ENCODE measurements at places on chromosomes 3 and 15. TPM values are rescaled to one million over a fixed set of nuclear protein-coding genes. Genes with fewer than 3 reads are reported as not detected.

The HIGD1A gene
- 201 TPM for total RNA-seq

DNA sequence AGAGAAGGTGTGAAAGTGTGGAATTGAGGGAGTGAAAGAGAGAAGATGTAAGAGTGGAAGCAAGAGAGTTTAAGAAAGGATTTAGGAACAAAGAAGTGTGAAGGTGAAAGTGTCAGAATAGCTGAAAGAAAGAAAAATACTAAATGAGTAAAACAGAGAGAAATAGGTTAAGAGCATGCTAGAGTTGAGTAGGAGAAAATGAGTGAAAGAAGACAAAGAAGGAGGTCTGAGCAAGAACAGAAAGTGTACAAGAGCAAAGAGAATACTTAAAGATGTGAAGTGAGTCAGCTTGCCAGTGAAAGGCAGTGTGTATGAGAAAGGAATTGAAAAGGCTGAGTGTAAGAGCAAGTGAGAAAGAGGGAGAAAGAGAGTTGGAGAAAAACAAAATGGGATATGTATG is 348.8 kb upstream of the BCHE start:
- DNase-seq, result no peak

- DNase-seq, result no peak
Observed at GRCh38 chr15:69809421-69809820, 288.3 kb downstream of the TLE3 start.

GRCh38 chr15:100687582-100688141 is 85.3 kb downstream of the ASB7 start:
- peak; percentile 86 for DNase-seq

GRCh38 chr15:67175643-67176071 is 78.8 kb downstream of the AAGAB start:
- peak; percentile 69 for DNase-seq

The ECE2 gene
- total RNA-seq, result not detected

DNA sequence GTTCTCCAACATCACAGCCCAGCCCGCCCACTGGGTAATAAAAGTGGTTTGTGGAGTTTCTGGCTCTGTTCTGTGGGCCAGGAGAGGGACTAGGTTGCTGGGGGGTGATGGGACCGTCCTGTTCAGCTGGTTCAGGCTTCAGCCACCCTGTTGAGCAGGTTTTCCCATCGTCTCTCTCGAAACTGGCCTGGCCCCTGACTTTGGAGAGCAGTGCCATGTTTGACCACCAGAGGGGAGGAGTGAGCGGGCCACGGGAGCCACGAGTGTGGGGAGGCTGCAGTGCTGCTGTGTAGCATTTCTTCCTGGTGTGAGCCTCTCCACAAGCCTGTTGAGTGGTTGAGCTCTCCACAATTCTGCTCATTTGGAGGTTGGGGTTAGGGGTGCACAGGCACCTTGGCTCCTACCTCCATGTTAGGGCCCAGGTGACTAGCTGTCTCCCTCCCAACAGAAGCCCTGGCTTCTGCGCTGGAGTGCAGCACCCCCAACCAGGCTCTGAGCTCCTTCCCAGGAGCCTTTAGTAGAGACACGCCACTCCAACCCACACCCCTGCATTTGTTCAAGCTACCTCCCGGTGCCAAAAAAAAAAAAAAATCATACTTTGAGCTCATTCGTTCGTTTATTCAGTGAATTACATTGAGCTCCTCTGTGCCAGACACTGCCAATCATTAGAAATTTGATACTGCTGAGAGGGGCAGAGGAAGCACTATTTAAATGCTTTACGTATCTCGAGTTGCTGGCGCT is 13.9 kb downstream of the SPINT1 start:
- peak; percentile 48 for DNase-seq

- DNase-seq, result no peak
Observed at GRCh38 chr3:29152379-29152778, 128.5 kb upstream of the RBMS3 start.

The CHL1 gene
- 1.6 TPM for total RNA-seq

The AHSG gene
- total RNA-seq, result not detected

The P3H2 gene
- 74.4 TPM for total RNA-seq

GRCh38 chr15:100018191-100018590 is 285.0 kb upstream of the LYSMD4 start:
- DNase-seq, result no peak

GRCh38 chr3:72274493-72275330 is 489.8 kb upstream of the PROK2 start:
- DNase-seq, result peak; percentile 75

The ZDHHC19 gene
- total RNA-seq, result not detected

DNA sequence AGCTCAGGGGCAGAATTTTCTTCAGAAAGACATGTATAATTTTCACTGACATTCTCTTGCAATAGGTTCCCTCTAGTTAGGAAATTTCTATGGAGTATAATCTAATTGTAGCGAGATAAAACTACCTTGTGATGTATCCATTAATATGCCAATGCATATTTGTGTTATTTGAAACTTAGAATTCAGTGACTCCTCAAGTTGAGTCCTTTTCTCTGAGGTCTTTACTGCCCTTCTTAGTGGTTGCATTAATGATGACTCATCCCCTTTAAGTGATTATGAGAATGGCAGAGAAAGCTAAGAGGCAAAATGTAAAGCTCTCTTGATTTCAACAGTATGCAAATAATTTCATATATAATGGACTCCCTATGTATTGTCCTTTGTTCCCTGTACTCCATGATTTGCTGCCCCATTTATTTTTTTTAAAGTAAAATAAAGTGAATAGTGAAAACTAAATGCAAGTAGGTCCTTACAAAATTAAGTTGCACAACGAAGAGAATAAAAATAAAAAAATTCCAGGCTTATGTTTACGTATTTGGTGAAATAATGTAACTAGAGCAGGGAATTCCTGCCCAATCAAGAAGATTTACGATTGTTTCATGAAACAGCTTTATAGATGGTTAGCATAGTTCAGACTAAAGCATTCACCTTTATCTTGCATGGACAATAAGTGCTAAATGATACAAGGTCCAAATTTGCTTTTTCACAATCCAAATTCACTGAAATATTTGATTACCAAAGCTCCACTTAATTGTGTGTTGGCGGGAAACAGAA is 78.1 kb downstream of the ZPLD1 start:
- no peak for DNase-seq

DNA sequence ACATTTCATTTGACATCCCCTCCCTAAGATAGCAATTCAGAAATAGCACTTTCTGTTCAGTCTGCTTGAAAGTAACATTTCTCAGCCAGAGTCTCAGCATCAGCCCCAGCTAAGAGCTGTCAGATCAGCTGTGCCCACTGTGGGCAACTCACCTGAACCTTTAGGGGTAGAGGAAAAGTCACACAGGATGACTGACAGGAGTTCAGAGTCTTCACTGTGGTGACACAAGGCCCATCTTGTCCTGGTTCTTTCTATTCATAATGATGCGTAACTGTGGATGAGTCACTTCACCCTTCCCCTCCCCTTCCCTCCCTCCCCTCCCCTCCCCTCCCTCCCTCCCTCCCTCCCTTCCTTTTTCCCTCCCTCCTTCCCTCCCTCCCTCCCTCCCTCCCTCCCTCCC is 96.1 kb upstream of the RASGRP1 start:
- DNase-seq, result no peak

DNA sequence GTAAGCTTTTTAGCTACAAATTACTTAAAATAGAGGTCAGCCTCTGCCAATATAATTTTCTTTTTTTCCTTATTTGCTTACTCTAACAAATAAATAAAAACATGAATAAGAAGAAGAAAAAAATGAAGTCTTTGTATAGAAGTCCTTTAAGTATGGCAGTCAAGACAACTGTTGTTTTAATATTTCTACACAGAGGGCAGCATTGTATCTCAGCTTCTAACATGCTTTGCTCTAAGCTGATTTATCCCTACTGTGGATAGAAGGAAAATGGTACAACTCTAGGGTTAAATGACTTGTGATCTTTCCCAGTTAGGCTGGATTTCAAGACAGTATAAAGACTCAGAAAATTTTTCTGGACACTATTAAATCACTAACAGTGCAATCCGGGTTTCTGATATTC is 104.3 kb upstream of the MEIS2 start:
- DNase-seq, result no peak

GRCh38 chr3:30685267-30685667 is 78.9 kb downstream of the TGFBR2 start:
- no peak for DNase-seq

The SIDT1 gene
- total RNA-seq, result not detected

DNA sequence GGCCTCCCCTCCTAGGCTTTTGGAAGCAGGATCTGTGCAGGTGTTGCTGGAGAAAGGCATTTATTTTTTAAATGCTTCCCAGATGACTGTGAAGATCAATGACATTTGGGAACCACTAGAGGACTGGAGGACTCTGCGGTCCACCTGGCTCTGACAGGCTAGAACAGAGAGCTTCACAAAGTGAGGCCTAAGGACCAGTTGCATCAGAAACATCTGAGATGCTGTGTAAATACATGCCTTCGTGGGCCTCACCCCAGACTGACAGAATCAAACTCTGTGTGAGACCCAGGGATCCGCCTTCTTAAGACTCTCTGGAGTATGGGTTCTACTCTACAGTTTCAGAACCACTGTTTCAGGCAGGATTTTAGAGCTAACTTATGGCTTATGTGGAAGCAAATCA is 105.0 kb upstream of the ICE2 start:
- DNase-seq, result no peak

The KCNH8 gene
- total RNA-seq, result not detected

DNA sequence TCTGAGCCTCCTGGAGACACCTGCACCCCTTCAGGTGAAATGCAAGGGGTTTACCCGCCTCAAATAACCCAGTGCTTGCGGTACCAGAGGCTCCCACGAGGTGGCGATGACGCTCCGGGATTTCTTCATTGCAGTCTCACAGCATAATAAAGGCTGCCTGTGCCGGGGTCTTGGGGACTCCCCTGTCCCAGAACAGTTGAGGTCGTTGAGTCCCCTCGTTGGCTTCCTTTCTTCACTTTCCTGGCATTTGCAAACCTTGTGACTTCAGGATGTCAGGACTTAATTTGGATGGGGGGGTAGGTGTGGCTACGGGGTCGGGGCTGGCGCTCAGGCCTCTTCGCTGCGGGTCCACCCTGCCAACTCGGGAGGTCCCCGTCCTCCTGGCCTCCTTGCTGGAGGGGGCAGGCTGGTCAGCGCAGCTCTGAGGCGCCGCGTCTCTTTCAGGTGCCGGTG is 1.3 kb downstream of the GNAT1 start:
- DNase-seq, result peak; percentile 40

- DNase-seq, result no peak
Observed at GRCh38 chr3:85148036-85148435, 189.2 kb downstream of the CADM2 start.

- DNase-seq, result no peak
Observed at GRCh38 chr3:181610083-181610972, 101.4 kb upstream of the SOX2 start.

The PLCL2 gene
- total RNA-seq, result 3.8 TPM

The SCAANT1 gene
- not detected for total RNA-seq

The RLBP1 gene
- total RNA-seq, result not detected

The ZNF662 gene
- total RNA-seq, result 0.54 TPM

GRCh38 chr3:30952786-30953185 is 58.3 kb upstream of the GADL1 start:
- DNase-seq, result no peak

The RARRES1 gene
- 1.9 TPM for total RNA-seq

DNA sequence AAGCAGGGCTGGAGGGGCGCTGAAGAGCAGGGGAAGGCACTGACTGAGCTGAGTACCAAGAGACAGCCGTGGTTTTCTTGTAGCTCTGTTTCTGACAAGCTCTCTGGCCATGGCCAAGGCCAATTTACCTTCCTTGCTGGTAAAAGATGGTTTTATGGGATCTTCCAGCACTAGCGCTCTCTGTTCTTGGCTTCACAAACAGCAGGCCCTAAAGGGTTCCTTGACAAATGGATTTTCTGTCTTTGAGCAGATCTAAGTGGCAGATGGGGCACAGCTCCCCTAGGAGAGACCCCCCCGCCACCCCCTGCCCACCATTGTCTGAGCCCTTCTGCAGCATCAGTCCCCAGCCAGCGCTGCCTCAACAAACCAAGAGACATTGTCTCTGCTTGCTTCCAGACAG is 66.6 kb downstream of the GAP43 start:
- no peak for DNase-seq

The EEFSEC gene
- total RNA-seq, result 4.5 TPM

The CHDH gene
- total RNA-seq, result under 0.01 TPM

GRCh38 chr3:144831955-144832716 is 860.5 kb downstream of the DIPK2A start:
- no peak for DNase-seq

The PDZRN3 gene
- total RNA-seq, result 17.0 TPM

The SLC51A gene
- not detected for total RNA-seq

- DNase-seq, result peak; percentile 46
Observed at GRCh38 chr15:28881170-28881569, 4.6 kb upstream of the APBA2 start.

The MYZAP gene
- not detected for total RNA-seq

The MYRIP gene
- not detected for total RNA-seq

- peak; percentile 28 for DNase-seq
Observed at GRCh38 chr15:40847223-40847961, 3.5 kb downstream of the SPINT1 start.

GRCh38 chr15:86595741-86596140 is 516.1 kb downstream of the AGBL1 start:
- DNase-seq, result no peak

The MAGEL2 gene
- under 0.01 TPM for total RNA-seq

- DNase-seq, result no peak
Observed at GRCh38 chr15:85331655-85332285, 48.6 kb upstream of the AKAP13 start.

DNA sequence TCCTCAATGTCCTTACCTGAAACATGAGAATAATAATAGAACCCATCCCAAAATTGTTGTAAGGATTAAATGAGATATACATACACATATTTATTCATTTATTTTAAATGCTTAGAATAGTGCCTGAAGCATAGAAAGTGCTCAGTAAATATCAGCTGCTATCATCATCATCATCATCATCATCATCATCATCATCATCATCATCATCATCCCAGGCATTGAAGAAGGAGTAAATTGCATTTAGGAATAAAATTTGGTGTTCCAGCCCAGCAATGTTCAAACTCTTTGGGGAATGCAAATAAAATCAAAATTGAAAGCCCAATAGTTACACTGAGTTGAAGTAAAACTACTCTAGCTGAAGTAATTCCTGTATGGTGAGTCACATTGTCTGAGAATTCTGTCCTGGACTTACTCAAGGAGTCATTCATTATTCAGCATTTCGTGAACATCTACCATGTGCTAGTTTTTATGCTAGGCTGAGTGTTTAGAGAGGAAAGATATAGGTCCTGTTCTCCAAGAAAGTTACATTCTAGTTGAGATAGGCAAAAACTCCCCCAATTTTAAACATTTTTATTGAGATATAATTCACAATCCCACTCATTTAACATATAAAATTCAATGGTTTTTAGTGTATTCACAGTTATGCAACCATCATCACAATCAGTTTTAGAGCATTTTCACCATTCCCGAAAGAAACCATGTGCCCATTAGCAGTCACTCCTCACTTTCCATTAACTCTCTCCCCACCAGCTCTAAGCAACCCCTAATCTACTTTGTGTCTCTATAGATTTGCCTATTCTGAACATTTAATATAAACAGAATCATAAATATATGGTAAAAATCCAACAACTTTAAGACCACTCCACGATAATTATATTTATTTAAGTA is 107.2 kb downstream of the FRMD5 start:
- peak; percentile 93 for DNase-seq

Data from IMR-90 (cell line).